ENCODE measurements at places on chromosomes 2 and 18.

DNA sequence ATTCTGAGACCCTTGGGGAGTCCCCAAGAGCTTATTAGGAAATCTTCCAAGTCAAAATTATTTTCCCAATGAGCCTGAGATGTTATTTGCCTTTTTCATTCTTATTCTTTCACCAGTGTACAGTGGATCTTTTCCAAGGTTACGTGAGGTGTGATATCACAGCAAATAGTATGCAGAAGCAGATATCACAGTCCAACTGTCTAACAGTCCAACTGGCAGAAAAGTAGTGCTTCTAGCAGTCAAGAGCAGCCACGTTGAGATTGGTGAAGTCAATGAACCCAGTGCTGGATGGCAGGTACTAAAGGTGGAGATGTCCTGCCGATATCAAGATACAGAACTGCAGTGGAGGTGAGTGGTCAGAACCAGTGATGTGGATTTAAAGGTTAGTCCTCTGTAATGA is 78.9 kb upstream of the ZNF397 start:
- no peak for DNase-seq

DNA sequence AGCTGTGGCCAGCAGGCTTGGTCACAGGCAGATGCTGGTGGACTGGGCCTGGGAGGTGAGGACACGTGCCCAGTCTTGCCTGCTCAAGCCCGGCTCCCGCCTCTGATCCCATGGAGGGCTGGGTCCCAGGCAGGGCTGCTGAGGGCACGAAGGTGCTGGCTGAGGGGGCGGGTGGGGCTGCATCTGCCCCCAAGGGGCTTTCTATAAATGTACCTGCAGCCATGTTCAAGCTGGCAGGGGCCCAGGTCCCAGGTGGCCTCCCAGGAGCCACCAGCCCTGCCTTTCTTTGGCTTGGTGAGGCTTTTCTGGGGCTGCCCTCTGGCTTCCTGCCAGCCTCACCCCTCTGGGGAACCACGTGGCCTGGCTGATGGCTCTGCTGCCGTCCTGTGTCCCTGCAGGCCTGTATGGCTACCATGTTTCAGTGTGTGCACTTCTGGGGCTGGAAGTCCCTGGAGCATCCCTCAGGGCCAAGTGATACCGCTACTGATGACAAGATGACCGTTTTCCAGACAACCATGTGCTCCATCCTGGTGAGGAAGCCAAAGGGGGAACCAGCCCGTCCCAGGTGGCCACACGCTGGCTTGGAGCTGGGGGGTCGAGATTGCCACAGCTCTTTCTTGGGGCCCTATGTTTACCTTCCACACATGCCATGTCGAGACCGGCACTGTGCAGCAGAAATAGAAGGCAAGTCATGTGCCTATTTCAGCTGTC is 23.2 kb downstream of the HJURP start:
- no peak for DNase-seq

- no peak for DNase-seq
Observed at GRCh38 chr2:16209799-16210198, 269.4 kb downstream of the MYCN start.

DNA sequence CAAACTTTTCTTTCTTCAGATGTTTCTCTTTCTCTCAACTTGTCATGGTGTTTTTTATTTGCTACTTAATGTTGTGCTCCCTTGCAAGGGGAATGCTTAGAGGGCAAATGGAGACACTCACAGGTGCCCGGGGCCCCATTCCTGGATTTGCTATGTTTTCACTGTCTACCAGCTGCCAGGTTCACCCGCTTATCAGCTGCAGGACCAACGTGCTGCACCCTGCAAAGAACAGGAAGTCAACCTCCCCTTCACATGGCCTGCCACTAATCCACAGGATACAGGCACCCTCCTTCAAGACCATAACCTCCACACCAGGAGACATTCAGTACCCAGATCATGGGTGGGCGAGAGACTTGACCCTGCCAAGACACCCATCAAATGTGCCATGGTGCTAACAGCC is 237.6 kb upstream of the STON1 start:
- DNase-seq, result no peak

DNA sequence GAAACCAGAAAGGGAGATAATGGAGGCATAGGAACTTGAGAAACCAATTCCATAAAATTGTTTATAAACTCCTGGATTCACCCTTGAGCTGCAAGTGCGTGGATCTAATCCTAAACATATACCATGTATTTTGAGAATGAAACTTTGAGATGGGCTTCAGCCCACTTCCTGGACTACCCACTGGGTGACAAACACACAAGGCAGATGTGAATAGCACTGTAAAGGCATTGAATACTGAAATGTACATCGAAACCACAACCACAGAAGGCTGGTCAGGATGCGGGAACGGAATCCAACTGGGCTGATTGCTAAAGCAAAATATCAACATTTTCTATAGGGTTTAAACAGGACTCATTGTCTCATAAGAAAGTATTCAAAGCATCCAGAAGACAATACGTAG is 228.5 kb upstream of the ZEB2 start:
- no peak for DNase-seq

DNA sequence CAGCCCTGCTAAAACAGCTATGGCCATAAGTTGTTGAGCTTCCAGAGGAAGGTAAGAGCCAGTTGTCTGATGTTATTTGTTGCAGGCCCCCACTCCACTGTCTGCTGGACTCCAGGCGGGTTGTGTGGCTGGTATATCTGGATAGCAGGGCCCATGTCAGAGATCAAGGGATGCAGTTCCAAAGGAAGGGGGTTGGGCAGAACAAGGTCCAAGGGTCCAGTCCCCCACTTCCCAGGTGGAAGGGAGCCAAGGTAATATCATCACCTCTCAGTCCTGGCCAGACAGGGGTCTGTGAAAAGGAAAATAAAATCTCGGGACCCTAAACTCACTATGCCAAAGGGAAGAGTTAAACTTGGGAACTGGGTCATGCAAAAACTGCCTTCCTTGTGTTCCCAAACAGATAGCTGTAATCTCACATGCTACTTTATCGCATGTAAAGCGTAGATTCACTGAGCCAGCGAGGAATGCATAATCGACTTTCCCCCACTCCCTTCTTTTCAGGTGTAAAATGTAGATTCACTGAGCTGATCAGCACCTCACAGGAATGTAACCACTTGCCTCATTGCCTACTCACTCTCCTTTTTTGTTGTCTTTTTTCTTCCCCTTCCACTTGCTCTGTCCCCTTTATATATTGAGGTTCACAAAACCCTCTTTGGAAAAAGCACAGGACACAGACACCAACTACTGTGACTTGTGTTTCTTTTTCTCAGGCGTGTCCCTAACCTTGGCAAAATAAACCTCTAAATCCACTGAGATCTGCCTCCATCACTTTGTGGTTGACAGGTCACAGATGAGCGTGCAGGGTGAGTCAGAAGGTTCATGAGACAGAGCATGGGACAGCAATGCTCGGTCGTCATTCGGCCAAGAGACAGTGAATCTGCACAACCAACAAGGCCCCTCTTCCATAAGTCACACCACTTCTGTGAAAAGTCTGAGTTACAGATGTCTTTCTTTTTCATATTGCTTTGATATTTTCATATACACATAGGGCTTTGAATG is 255.3 kb upstream of the SIX2 start:
- no peak for DNase-seq

- peak; percentile 13 for DNase-seq
Observed at GRCh38 chr2:11581124-11581796, 47.4 kb downstream of the GREB1 start.

- DNase-seq, result no peak
Observed at GRCh38 chr2:121741450-121741849, 4.8 kb upstream of the NIFK start.

GRCh38 chr2:183604065-183604464 is 479.8 kb downstream of the NUP35 start:
- DNase-seq, result no peak

DNA sequence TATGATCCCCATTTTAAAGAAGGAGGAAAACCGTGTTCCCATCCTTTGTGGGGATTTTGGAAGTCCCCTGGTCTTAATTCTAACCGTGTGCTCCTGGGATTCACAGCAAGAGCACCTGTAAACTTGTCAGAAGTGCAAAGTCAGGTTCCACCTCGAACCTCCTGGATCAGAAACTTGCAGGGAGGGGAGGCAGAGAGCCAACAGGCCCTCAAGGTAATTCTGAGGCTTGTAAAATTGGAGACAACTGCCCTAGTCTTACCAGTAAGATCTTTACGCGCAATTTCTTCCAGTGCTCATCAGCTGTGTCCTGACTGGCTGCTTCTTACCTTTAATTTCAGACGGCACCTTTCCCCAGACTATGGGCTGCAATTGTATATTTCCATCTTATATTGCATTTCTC is 113.3 kb upstream of the SEC11C start:
- DNase-seq, result no peak

DNA sequence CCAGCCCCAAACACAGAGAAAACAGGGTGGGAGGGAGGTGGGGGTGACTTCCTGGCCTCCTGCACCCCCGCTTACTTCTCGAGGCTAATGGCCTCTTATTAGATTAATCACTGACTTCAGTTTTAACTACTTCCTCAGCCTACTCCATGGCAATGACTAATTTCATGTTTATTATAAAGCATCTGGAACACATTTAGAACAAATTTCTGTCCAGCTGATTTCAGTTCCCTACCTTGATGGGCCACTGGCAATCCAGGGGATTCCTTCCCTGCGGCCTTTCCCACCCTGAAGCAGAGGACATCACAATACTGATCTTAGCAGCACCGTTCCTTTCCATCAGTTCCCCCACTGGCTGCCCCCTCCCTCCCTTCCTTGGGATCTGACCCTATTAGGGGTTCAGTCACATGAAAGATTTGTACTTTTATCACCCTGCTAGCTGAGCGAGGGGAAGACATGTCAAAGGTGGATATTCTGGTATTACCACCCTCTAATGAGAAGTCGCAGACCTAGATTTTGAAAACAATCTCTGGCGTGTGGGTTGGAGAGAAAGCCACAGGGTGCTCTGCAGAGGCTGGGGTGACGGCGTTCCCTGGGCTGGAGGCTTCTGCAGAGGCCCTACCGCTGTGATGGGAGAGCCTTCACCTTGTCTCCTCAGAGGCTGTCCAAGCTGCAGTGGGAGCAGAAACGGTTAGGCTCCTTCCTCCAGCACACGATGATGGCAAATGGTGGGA is 67.6 kb downstream of the KIAA2012 start:
- DNase-seq, result peak; percentile 63

- DNase-seq, result no peak
Observed at GRCh38 chr2:84799772-84800171, 81.1 kb downstream of the TRABD2A start.

DNA sequence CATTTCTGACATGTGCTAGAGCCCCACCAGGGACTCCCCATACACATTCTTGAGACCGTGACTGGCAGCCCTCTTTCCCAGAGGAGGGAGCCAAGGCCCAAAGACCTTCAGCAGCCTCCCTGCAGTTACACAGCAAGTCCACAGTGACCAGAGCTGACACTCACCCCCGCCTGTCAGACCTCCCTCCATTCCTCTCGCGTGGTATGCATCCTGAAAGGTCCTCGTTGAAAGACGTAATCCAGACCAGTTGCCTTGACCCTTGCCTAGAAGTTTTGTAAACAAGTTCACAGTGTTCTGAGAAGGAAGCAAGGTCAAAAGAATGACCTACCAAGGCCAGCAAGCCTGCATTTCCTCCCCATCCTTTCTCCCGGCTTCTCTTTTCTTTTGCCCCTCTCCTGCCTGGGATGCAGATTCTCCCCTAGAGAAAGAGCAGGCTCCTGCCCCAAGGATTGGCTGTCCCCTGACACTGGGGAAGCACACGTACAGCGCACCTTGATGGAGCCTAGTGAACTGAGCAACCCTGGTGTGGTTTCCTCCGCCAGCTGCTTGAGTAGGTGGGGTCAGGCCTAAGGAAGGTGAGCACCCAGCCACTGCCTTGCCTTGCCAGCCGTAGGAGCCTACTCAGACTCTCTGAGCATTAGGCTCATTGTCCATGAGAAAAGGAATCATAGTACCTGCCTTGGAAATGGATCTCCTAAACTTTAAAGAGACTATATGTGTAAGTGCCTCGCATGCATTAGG is 18.3 kb downstream of the TRIB2 start:
- no peak for DNase-seq

DNA sequence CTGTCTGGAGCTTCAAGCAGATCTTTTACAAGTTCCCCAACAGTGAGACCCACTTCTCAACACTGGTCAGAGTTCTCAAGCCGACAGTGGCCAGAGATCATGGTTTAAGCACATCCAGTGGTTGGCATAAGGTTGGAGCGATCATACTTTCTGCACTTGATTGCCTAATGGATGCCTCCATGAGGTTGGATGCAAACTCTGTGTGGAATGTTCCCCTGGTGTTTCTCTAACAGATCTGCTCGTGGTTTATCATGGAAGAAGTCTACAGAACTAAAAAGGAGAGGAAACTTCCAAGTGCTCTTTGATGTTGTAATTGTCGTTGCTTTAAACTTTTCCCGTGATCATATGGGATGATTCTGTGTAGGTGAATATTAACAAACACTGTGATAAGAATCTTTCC is 60.7 kb downstream of the SH3RF3 start:
- peak; percentile 46 for DNase-seq

GRCh38 chr2:191660575-191660974 is 17.4 kb upstream of the NABP1 start:
- DNase-seq, result no peak

DNA sequence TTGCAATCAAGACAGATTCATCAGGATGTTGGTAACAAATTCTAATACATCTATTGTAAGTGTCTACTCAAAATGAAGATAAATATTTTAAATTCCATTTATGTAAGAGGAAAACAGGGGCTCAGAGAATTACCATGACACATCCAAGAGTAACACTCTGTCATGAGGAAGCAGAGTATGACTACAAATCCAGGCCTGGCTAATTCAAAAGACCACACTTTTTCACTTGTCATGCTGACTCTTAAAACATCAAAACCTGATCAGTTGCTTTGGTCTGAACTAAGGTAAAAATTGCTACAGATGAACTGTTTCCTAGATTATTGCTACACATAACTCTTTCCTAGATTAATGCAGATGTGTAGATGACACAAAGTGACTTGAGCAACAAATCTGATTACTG is 880.6 kb downstream of the TSN start:
- DNase-seq, result peak; percentile 54

DNA sequence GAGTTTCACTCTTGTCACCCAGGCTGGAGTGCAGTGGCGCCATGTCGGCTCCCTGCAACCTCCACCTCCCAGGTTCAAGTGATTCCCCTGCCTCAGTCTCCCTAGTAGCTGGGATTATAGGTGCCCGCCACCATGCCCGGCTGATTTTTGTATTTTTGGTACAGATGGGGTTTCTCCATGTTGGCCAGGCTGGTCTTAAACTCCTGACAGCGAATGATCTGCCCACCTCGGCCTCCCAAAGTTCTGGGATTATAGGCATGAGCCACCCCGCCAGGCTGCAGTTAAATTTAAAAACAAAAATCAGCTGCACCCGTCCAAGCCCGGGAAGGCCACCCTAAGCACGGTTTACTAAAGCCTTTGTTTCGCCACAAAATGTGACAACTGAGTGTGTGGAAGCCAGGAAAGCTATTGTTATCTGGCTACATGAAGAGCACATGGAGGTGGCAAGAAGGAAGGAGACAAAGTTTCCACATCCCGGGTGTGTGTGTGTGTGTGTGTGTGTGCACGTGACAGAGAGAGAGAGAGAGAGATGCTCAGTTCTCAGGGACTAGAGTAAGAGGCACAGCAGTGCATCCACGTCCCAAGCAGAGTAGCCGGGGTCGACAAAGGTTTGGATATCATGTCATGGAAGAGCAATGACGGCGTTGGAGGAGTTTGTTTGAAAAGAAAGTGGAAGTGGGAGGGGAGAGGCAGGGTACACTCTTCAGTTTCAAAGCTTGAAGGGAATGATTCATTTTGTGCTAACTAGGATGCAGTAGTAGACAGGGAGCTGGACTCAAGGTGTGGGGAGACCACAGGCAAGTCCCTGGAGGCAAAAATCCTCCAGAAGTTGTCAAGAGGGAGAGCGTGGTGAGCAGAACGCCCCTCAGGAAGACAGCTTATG is 20.1 kb downstream of the INPP5D start:
- DNase-seq, result no peak

All from AG10803 (cell line).